ENCODE measurements at places on chromosomes 4 and X. TPM values are rescaled to one million over a fixed set of nuclear protein-coding genes. Genes with fewer than 3 reads are reported as not detected.

The TMSB4X gene
- polyA plus RNA-seq = 10,669 TPM

GRCh38 chr4:140078366-140078765 is 75.6 kb downstream of the MAML3 start:
- DNase-seq = no peak

The DOCK11 gene
- 39.3 TPM for polyA plus RNA-seq

- no peak for DNase-seq
These were observed 2.9 kb downstream of the DOK7 start for GRCh38 chr4:3465698-3466671.

DNA sequence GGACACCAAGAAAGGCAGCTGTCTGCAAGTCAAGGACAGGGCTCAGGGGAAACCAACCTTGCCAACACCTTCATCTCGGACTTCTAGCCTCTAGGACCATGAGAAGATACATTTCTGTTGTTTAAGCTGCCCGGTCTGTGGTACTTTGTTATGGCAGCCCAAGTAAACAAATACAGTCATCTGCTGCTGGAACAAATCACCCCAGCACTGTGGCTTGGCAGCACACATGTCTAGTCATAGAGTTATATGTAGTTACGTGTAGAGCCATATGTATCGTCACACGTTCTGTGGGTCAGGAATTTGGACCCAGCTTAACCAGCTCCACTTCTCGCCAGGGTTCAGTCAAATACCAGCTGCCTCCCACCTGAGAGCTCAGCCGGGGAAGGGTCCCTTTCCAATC is 2.5 kb downstream of the HTT-AS start:
- DNase-seq = no peak

- no peak for DNase-seq
These were observed 93.7 kb downstream of the C4orf33 start for GRCh38 chr4:129189630-129190029.

GRCh38 chr4:3771939-3772495 is 5.8 kb downstream of the ADRA2C start:
- no peak for DNase-seq

The CT55 gene
- 1.9 TPM for polyA plus RNA-seq

GRCh38 chrX:40109288-40110008 is 11.7 kb upstream of the BCOR start:
- DNase-seq = peak; percentile 68

The AADAT gene
- 17.5 TPM for polyA plus RNA-seq

The FMR1NB gene
- polyA plus RNA-seq = not detected
